ENCODE measurements at places on chromosomes 3 and 15.

- no peak for DNase-seq
These were observed 70.0 kb upstream of the ABHD2 start for GRCh38 chr15:89018207-89018606.

DNA sequence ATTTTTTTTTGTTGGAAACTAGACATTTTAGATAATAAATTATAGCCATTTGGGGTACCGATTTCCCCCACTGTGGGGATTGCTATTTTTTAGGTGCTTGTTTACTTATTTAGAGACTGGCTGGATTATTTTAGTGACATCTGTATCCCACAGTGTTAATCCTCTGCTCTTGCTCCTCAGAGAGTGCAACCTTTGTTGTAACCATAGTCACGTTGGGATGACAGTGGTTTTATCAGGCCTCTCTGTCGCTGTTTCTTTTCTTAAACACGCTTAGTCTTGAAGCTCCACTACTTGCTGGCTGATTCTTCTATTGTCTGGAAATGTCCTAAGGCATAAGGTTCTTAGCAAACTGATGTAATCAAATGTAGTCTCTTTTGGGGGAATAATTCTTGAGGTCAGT is 451.6 kb upstream of the SEMA6D start:
- DNase-seq = no peak

- DNase-seq = no peak
These were observed 117.4 kb upstream of the MBNL1 start for GRCh38 chr3:152151216-152151876.

- DNase-seq = no peak
These were observed 58.2 kb upstream of the SNRPA1 start for GRCh38 chr15:101353240-101353639.

GRCh38 chr3:126081618-126082361 is 2.1 kb downstream of the SLC41A3 start:
- no peak for DNase-seq

- peak; percentile 67 for DNase-seq
These were observed 165.8 kb upstream of the SLC2A2 start for GRCh38 chr3:171192176-171192854.

DNA sequence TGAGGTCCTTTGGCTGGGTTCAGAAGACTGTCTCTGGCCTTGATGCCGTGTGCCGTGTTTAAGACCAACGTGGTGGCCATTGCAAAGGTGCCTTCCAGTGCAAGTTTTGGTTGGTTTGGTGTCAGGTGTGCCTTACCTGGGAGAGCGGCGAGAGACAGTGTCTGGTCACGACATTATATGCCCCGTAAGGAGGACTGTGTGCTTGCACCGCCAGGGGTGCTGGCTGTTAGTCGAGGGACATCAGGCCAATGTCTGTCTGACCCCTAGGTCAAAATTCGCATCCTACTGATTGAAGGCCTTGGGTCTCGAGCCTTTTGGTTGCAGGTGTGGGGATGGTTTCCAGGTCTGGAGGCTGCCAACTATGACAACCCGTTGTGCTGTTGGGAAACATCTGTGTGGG is 111.9 kb downstream of the SNRPN start:
- no peak for DNase-seq

DNA sequence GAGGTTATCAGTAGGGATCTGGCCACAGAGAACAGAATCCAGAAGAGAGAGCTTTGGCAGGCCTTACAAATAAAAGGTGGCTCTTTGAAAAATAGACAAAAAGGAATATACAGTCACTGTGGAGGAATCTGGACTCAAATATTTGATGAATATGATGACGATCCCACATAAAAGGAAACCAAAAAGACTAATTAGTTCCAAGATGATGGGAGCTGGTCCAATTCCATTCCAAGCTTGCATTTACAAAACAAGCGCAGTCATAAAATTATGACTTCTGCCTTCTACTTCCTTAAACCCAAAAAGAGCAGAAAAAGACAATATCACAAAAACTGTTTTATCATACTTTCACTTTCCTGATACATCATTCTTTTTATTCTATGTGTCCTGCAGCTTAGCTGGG is 285.8 kb downstream of the DIPK2A start:
- no peak for DNase-seq

DNA sequence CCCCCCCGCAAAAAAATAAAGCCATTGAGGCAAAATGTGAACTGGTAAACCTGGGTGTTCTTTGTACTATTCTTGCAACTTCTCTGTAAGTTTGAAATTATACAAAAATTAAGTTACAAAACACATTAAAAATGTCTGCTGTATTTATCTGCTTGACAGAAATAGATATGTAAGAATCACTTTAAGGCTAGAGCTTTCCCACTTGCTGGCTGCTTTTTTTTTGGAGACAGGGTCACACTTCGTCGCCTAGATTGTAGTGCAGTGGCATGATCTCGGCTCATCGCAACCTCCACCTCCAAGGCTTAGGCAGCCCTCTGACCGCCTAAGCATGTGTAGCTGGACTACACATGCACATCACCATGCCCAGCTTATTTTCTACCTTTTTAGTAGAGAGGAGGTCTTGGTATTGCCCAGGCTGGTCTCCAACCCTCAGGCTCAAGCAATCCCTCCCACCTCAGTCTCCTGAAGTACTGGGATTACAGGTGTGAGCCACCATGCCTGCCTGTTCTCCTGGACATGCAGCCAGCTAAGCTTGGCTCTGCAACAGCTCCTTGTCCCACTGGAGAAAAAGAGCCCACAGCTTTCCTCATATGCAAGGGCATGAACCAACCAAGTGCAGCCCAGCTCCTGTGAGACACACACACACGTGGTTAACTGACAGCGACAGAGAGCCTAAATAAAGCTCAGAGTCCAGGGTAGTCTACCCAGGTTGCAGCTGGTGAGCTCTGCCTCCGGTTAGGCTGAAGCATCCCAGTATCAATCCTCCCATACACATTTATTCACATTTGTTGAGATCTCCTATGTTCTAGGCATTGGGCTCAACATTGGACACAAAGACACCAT is 4.5 kb downstream of the RPS17 start:
- no peak for DNase-seq

- DNase-seq = no peak
These were observed 118.2 kb downstream of the EFHB start for GRCh38 chr3:19815805-19816204.

DNA sequence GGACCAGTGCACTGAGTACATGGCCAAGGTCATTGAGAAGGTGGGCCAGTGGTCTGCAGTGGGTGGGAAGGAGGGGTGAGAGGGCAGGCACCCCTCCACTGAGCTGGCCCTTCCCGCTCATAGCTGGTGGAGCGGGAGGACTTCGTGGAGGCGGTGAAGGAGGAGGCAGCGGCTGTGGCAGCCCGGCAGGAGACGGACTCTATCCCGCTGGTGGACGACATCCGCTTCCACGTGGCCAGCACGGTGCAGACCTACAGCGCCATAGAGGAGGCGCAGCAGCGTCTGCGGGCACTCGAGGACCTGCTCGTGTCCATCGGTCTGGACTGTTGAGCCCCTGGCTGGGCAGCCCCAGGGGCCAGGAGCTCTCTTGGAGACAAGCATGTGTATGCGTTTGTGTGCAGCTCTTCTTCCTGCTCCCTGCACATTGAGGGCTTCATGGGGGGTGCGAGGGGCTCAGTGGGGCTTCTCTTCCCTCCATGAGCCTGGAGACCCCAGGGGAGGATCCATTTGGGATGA is 7.5 kb downstream of the ABTB1 start:
- DNase-seq = no peak

GRCh38 chr3:46909535-46910161 is 32.1 kb downstream of the PTH1R start:
- DNase-seq = peak; percentile 53

- no peak for DNase-seq
These were observed 95.1 kb downstream of the LSAMP start for GRCh38 chr3:116350119-116350733.

DNA sequence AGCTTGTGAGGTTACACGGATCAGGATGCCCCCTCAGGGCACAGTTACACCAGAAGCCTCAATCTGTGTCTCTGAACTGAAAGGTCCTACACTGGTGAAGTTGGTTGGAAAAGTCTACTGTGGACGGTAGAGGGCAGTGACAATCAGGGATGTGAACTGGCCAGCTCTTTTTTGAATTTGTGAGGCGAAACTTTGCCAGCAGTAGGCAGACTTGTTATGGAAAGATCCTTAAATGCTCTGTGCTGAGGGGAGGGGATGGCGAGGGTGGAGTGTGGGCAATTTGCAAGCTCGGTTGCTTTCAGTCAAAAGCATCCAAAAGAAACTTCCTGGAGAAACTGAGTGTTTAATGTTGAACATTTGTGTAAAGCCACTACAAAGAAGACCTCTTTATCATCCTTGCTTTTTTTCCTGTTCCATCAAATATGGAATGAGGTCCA is 127.4 kb upstream of the ABHD17C start:
- peak; percentile 73 for DNase-seq

DNA sequence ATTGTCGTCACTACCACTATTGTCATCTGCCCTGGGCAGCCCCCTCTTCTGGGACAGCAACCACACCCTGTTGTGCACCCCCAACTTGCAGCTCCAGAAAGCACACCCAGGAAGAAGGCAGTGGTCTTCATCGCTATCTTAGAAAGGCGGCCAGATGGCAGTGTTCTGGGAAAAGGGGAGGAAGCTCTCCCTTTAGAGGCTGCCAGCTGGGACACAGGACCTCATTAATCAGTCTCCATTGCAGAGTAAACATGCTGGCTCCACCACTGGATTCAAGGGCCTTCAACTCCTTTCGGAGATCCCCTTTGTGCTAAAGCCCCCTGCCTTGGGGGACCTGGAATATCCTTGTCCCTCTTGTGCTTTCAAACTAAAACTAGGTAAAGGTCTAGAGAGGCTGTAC is 199.3 kb upstream of the LINGO1 start:
- no peak for DNase-seq

GRCh38 chr3:127387119-127387518 is 99.3 kb upstream of the PRR20G start:
- DNase-seq = no peak

- DNase-seq = no peak
These were observed 200.0 kb upstream of the CBLB start for GRCh38 chr3:106068795-106069194.
